ENCODE measurements at places on chromosomes 3 and 15.

DNA sequence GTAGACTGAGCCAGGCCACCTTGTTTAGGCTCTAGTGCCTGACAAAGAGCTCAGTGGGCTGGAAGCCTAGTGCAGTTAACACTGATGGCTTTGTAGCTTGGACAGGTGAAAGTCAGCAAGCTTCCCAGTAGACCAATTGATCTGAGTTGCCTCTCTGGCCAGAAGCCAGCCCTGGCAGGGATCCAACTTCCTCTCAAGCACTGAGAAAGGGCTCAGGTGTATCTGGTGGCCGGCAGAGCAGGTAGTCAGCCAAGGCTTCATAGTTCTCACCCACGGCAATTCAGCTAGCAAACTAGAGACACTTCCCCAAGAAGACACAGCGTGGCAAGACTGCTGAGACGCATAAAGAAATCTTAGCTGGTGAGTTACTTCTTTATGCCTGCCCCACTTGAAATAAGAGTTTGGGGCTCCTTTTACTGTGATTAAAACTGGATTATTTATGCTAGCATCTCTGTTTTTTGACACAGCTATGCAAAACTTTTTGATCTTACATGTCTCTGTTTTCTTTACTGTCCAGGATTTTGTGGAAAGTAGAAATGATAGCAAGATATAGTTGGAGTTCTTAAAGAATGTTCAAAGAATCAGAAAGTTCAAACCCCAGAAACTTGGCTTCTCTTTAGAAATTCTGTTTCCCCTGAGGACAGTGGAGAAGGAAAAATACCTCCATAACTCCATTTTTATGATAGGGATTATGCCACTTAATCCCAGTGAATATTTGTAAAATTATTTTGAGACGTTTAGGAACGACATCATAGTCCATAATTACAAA is 8.4 kb upstream of the CA12 start:
- no peak for DNase-seq

- DNase-seq = no peak
These were observed 38.8 kb upstream of the SPTBN5 start for GRCh38 chr15:41932511-41933289.

GRCh38 chr3:194212161-194212844 is 76.4 kb downstream of the HES1 start:
- DNase-seq = no peak

DNA sequence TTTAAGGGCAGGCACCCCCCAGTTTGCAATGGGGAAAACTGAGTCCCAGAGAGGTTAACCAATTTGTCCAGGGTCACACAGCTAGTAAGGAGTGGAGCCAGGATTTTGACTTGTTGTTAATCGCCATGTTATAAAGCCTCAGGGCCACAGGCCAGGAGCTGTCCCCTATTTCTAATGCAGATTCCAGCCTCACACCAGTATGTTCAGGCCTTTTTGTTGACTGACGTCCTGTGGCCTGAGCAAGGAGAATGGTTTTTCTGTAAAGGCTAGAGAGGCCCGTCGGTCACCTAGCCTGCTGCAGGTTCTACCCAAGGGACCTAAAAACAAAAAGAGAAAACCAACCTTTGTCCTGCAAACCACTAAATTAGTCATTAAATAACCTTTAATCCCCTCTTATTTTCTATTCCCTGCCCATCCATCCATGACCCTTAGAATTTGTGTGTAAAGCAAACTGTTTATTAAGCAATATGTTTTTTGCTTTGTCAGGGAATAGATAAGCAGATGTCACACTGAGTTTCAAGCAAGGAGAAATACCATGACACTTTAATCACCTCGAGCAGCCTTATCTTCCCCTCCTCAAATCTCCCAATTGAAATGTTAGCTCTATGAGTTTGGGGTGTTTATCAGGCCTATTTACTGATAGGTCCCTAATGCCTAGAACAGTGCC is 14.1 kb downstream of the ACOX2 start:
- no peak for DNase-seq

DNA sequence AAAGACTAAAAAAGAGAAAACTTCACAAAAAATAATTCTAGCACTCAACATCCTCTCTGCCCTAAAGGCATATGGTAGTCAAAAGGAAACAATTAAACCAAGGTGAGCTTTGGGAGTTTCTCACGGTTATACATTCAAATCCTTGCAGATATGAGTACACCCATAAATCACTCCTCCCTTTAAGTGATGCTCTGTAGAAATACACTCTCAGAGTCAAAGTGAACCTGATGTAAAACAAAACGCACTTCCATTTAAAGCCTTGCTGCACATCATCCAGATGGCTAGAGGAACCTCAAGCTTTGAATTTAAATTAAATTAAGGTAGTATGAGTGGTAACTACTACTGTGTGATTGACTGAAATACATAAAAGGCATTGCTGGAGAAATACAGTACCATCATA is 36.0 kb upstream of the AADAC start:
- no peak for DNase-seq

- DNase-seq = no peak
These were observed 72.8 kb downstream of the PPM1L start for GRCh38 chr3:160828880-160829279.

GRCh38 chr15:67176195-67176971 is 78.1 kb downstream of the AAGAB start:
- DNase-seq = peak; percentile 62

DNA sequence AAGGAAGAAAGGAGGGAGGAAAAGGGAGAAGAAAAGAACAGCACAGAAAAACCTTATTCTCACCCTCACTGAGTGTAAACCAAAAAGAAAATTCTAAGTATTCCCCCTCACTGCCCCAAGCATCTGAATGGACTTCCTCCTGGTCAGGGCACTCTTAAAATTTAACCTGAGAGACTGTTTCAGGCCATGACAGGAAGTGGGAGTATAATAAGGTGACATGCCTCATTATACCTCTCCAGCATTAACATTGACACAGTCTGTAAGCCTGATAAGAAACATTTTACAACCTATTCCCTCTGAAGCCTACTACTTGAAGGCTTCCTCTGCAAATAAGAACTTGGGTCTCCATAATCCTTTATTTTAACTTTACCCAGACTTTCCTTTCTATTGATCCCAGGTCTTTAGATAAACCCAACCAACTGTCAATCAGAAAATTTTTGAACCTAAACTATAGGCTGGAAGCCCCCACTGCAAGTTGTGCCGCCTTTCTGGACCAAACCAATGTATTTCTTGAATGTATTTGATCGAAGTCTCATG is 41.7 kb downstream of the SLCO2A1 start:
- DNase-seq = no peak

DNA sequence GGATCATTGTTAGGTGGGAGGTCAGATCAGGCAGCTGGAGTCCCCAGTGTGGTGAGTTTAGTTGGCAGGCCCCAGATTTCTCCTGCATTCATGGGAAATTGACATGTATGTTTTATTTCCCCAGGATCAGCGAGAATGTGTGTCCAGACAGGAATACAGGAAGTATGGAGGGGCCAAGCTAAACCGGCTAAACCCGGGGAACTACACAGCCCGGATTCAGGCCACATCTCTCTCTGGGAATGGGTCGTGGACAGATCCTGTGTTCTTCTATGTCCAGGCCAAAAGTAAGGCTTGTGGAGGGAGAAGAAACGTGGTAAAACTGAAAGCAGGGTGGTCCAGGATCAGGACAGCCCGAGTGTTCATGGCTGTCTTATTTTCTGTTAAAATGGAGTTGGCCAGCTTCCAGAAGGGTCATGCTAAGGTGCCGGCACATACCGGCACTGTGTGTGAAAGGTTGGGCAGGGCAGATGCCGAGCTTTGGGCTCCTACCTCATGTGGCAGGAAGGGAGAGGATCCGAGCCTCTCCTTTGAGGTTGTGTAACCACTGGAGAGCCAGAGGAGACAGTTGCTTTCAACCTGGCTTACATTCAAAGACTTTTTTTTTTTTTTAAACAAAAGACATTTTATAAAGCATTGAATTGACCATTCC is 83.1 kb downstream of the PGPEP1L start:
- no peak for DNase-seq

GRCh38 chr3:110750201-110750600 is 321.4 kb upstream of the NECTIN3 start:
- no peak for DNase-seq

DNA sequence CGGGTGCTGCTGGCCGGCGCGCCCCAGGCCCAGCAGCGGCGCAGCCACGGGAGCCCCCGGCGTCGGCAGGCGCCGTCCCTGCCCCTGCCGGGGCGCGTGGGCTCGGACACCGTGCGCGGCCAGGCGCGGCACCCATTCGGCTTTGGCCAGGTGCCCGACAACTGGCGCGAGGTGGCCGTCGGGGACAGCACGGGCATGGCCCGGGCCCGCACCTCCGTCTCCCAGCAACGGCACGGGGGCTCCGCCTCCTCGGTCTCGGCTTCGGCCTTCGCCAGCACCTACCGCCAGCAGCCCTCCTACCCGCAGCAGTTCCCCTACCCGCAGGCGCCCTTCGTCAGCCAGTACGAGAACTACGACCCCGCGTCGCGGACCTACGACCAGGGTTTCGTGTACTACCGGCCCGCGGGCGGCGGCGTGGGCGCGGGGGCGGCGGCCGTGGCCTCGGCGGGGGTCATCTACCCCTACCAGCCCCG is 777 bp downstream of the LOXL1 start:
- peak; percentile 60 for DNase-seq

- DNase-seq = no peak
These were observed 10.8 kb upstream of the FYCO1 start for GRCh38 chr3:46006238-46007032.

DNA sequence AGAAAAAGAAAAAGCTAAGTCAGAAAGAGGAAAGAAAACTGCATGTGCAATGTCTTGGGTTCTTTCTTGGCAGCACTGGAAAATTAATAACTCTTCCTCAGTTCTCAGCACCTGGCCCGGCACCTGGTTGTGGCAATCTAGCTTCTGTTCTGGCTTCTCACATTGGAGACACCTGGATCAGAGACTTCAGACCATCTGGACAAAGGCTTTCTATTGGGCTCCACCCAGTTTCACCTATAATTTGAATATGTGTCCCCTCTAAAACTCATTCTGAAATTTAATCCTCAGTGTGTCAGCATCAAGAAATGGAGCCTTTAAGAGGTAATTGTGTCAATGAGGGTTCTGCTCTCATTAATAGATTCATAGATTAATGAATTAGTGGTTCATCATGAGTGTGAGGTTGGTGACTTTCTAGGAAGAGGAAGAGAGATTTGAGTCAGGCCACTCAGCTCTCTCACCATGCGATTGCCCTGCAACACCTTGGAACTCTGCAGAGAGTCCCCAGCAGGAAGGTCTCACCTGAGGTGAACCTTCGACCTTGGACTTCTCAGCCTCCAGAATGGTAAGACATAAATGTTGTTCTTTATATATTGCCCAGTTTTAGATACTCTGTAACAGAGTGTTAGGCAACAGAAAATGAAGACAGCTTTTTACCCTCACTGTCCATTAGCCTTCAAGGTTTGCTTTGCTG is 679.9 kb downstream of the NTRK3 start:
- no peak for DNase-seq

Data from urothelium cell line (cell line).